SW 1271 (cell line): ENCODE measurements at places on chromosomes 4 and X.

GRCh38 chr4:86184901-86185285 is 175.0 kb downstream of the MAPK10 start:
- DNase-seq, result no peak

- no peak for DNase-seq
These were observed 23.3 kb downstream of the AMER1 start for GRCh38 chrX:64182208-64182607.

DNA sequence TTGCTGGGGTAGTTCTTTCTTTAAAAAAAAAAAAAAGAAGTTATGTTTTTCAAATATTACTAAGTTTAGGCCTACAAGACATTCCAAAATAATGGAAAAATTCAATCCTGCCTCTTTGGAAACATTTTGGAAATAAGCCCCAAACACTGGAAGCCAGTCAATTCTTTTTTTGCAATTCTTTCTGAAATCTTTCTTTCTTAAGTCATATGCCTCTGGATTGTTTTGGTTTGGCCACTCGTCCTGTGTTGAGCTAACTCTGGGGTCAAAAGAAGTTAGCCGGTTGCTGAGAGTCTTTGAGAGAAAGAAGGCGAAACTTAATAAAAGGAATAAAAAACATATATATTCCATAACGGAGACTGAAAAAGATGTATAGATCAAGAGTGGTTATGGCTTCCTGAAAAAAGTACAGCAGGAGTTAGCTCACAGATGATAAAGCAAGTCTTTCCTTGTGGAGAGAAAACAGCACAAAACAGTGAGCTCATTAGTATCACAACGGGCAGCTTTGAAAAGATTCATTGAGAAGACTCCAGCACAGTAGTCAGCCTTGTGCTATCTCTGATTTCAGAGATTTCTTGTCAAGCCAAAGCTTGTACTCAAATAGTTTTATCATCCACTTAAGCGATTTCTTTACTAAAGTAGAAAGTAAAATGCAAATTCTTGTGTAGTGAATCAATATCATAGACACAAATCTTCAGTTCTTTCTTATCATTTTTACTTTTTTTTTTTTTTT is 64.8 kb downstream of the PLS3 start:
- DNase-seq, result no peak

DNA sequence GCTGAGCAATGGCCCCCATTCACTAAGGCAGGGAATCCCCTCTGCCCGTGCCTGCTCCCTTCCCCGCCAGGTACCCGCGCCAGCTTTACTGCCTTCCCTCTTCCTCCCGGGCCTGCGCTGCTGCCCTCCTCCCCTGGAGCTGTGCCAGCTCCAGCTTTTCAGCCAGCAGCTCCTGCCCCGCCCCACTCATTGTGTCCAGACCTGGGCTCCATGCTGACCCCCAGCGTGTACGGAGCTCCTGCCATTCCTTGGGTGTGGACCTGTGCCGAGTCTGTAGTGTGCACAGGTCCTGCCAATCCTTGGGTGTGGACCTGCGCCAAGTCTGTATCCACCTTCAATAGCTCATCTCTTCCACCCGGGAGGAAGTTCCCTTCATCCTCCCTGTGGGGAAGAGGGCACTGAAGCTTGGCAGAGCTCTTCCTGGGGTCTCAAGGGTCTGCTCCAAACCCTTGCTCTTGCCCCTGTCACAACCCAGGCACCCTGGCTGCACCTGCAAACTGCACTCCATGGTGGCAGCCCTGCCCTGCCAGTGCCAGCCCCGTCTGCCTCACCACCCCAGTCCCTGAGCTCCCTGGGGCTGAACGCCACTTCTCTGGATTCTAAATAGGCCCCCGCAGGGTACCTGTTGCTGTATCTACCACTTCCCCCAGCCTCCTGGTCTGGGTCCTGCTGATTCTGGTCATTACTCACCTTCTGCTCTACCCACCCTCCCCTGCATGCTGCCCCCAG is 63.9 kb downstream of the TRMT44 start:
- no peak for DNase-seq

- DNase-seq, result no peak
These were observed 27.5 kb upstream of the CBR4 start for GRCh38 chr4:169037506-169037905.

- DNase-seq, result no peak
These were observed 53.5 kb downstream of the FABP2 start for GRCh38 chr4:119268466-119268865.

GRCh38 chrX:12139934-12140611 is 1.8 kb downstream of the FRMPD4 start:
- no peak for DNase-seq

DNA sequence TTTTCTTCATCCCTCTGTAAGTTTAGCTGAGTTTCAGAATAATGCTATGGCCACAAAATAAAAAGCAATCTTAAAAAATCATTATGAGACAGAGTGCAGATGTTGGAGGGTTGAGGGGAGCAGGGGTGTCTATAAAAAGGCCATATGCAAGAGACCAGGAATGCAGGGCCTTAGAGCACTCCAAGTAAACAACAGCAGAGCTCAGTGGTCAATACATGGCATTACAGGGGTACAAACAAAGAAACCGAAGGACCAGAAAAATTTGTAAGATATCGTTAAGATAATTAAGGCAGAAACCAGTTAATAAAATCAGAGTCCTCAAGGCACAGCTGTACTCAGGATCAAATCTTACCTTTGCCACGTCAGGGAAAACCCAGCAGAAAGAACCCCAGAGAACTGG is 28.4 kb upstream of the NDST3 start:
- no peak for DNase-seq

DNA sequence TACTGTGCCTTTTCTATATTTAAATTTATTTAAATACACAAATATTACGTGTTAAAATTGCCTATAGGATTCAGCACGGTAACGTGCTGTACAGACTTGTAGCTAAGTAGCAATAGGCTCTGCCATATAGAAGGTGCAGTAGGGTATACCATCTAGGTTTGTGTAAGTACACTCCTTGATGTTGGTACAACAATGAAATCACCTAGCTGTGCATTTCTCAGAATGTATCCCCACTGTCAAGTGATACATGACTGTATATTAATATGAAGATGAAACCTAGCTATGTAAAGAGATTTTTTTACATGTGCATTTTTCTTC is 431.2 kb downstream of the KCTD8 start:
- DNase-seq, result no peak

DNA sequence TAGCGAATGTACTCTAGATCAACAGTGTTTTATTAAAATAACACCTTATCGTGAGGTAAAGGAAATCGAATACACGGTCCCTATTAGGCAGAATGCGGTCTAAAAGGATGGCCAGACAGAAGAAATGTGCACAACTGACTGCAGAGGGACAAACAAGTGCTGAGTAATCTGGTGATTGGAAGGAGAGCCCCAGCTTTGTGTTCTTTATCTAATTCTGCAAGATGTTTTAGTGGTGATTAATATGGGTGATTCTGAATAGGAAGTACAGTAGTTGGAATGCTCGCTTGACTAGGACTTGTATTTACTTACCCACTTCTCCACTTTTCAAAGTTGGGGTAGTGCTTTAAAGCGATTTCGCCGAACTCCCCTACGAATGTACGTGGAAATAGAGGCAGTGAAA is 1.2 kb downstream of the WDR44 start:
- DNase-seq, result no peak

- no peak for DNase-seq
These were observed 106.2 kb upstream of the MAB21L2 start for GRCh38 chr4:150475763-150476162.

- DNase-seq, result no peak
These were observed 8.4 kb downstream of the TMPRSS11A start for GRCh38 chr4:67954890-67955289.

GRCh38 chr4:1500231-1500965 is 94.2 kb upstream of the NKX1-1 start:
- no peak for DNase-seq

GRCh38 chrX:70026112-70026850 is 23.5 kb downstream of the AWAT2 start:
- DNase-seq, result no peak

DNA sequence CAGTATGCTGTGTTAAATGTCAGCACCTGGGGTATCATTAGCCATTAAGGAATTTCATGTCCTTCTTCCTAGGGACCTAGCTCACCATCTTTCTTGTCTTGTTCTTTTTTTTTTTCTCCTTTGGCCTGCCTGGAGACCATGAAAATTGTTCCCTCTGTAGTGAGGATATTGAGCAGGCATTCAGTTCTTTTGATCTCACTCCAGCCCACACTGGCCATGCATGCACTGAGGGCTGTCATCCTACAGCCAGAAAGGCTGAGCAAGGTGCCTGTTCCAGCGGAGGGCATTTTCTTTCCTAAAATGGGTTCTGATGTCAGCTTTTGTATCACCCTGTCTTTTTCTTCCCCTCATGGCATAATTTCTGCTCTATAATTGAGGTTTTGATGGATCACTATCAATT is 275.9 kb upstream of the HAND2 start:
- no peak for DNase-seq

DNA sequence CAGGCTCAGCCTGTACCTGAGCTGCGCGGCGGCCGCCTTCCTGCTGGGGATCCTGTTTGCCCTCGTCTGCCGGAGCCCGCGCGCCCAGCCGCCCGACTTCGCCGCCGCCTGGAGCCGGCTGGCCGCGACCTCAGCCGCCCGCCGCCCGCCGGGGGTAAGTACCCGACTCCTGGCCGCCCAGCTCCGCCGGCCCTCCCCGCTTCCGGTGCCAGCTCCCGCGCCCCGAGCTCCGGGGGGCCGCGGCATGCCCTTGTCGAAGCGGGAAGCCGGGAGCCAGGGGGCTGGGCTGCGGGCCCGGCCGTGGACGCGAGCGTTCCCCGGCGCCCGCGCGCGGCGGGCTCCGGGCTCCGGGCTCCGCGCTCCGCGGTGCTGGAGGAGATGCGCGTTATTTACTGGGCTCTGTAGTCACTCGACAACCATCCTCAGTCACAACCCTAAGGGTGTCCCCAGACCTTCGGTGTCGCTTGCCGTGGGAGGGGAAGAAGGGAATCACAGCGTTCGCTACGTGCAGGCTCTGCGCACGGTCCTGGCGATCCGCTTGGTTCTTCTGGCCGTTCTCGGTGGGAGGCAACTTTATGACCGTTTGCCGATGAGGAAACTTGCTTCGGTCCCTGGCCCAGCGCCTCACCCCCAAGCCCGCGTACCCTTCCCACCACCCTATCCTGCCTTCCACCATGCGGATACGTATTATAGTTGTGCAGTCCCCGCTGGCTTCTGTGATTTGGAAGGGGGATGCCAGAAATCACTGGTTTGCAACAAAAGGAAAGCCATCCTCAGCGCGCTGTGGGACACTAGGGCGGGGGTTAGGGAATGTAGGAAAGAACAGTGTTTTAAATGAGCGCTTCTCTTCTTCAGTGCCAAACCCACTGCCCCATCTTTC is 944 bp downstream of the SNX25 start:
- no peak for DNase-seq

GRCh38 chr4:3374011-3374645 is 67.6 kb upstream of the HGFAC start:
- no peak for DNase-seq

DNA sequence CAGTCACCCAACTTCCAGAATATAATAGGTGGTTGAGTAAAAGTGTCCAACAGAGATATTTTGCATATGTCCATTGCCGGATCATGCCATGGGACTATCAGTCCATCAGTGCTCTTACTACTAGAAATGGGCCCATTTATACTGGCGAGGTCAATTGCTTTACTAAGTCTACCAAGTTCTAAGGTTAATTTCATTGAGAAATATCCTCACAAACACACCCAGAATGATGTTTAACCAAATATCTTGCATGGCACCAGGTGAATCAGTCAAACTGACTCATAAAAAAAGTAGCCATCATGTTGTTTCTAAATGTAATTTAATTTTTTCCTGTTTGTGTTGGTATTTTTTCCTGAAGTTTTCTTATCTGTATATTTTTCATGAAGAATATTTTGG is 1217.0 kb downstream of the RAPGEF2 start:
- DNase-seq, result no peak

GRCh38 chr4:67437974-67438713 is 107.2 kb downstream of the CENPC start:
- DNase-seq, result no peak

DNA sequence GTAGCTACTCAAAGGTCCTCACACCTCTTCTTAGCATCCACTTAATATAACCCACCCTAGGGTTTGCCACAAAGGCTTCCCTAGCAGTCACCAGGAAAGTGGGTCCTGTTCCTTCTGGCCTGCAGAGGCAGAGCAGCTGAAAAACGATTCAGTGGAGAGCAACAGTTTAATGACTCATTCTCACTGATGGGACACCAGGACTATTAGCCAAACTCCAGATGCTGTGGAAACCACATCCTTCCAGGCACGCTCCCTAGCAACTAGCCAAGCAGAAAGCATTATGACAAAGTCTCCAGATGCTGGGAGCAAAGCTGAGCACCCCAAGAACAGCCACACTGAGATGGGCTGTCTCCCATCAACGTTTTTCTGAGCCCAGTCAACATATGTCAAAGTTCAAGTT is 30.3 kb upstream of the UTP14A start:
- no peak for DNase-seq

GRCh38 chr4:58940167-58940566 is 1830.0 kb upstream of the IGFBP7 start:
- no peak for DNase-seq

- no peak for DNase-seq
These were observed 1365.8 kb upstream of the DIAPH2 start for GRCh38 chrX:95318882-95319281.

- DNase-seq, result no peak
These were observed 712 bp downstream of the PNPLA4 start for GRCh38 chrX:7926501-7926900.

GRCh38 chr4:56313132-56313531 is 74.2 kb downstream of the AASDH start:
- no peak for DNase-seq

GRCh38 chr4:154559494-154560418 is 3.1 kb upstream of the FGB start:
- peak; percentile 2 for DNase-seq

GRCh38 chrX:49233176-49233575 is at the start of gene CACNA1F:
Gene CACNA1F (minus strand): TSS chrX:49233340. CDS start chrX:49233309, 31 bp downstream.
- no peak for DNase-seq

DNA sequence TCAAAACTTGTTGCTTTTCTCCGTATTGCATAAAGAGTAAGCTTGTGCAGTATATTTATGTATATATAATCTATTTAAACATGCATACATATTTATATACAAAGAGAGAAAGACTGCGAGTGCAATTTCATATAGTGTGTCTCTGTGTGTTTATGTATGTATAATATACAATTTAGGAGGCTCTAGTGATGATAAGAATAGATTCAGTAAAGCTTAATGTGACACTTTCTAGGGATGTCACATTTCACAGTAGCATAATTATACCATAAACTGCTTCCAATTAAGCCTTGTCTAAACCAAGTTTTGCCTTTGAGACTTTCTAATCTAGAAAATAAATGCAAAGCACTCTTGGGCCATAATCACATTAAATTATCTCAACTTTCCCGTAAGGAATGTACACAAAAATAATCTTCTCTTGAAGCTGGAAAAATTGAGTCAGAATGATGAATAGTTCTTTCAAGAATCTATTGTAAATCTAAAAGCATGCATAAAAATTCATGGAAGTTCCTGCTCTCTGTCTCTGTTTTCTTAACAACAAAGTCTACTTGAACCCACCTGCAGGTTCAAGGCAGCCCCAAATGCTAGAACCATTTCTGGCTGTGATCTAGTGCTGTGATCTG is 114.1 kb upstream of the NPY2R start:
- no peak for DNase-seq
